ENCODE measurements at places on chromosomes 12 and 14. TPM values are rescaled to one million over a fixed set of nuclear protein-coding genes. Genes with fewer than 3 reads are reported as not detected.

DNA sequence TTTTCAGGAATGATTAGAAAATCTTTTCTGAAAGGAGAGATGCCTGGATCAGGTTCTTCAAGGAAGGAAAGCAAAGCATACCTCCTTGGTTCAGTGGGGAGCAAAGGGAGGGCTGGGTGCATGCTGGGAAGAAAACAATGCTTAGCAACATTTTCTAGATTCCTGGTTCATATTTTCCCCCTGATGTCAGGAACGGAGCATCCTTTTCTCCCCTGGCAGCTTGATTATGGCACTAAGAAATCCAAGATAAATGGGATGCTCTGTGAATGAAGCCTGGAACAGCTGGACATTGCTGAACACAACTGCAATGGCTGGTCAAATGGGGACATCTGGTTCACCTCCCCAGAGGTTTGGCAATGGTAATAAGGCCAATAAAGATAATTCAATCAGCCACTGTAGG lies 50.9 kb downstream of the KCNA5 start:
- ATAC-seq = no peak

DNA sequence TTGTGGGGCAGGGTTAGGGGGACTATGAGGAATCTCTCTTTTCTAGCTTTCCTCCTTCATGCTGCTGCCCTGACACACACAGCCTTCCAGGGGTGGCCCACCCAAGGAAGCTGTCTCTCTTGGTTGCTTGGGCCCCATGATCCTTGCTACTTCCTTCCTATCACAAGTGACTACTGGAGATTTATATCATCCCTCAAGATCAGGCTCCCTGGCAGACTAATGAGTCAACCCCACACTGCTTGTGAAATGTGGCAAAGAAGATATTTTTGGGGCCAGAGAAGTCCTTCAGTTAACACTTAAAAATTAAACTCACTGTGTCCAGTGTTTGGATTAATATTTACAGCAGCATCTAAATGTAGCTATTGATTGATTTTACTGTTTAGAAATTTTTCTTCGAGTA lies 1.5 kb downstream of the OR4E1 start:
- no peak for ATAC-seq

GRCh38 chr12:33708935-33709334 lies 269.3 kb upstream of the SYT10 start:
- no peak for ATAC-seq

DNA sequence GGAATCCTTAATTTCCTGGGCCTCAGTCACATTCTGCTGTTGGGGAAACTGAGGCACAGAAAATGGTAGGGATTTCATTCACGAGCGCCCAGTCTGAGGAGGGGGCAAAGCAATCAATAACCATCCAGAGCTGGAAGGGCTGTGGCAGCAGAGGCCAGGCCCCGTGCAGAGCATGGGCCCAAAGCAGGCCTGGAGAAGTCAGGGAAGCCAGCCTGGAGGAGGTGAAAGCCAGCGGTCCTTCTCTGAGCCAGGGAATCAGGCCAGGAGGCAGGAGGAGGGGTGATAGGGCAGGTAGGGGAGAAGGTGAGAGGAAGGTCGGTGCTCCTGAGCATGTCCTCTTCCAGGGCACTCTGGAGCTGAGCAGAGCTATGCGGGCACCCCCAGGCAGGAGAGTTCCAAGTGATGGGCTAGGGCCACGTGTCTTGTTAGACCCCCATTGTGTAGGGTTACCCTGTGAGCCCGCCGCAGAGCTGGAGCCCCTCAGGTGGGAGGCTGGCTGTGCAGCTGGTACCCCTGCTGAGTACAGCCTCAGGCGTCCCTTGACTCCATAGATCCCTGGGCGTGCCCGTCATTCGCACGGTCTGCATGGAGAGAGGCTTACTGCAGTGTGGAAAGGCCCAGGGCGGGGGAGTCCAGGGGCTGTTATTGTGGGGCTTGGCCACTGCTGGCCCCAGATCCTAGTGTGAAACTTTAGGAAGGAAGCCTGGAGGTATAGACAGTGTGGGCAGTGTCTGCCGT lies 4.8 kb downstream of the TNFAIP2 start:
- ATAC-seq = no peak

GRCh38 chr12:105552056-105552455 lies 221.6 kb downstream of the C12orf75 start:
- no peak for ATAC-seq

DNA sequence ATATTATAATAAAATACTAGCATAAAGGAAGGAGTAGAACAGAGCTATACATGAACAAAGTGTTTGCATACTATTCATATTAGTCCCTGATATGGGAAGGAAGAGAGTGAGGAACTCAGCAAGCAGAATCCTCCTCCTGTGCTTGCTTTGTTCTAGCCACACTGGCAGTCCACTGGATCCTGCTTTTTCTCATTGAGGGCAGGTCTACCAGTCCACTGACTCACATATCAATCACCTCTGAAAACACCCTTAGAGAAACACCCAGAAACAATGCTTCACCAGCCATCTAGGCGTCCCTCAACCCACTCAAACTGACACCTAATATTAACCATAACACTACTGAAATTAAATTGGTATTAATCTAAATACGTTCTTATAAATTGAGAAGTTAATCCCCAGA lies 1861.7 kb upstream of the SEL1L start:
- ATAC-seq = no peak

GRCh38 chr14:96089401-96089800 lies 50.2 kb downstream of the C14orf132 start:
- ATAC-seq = no peak

DNA sequence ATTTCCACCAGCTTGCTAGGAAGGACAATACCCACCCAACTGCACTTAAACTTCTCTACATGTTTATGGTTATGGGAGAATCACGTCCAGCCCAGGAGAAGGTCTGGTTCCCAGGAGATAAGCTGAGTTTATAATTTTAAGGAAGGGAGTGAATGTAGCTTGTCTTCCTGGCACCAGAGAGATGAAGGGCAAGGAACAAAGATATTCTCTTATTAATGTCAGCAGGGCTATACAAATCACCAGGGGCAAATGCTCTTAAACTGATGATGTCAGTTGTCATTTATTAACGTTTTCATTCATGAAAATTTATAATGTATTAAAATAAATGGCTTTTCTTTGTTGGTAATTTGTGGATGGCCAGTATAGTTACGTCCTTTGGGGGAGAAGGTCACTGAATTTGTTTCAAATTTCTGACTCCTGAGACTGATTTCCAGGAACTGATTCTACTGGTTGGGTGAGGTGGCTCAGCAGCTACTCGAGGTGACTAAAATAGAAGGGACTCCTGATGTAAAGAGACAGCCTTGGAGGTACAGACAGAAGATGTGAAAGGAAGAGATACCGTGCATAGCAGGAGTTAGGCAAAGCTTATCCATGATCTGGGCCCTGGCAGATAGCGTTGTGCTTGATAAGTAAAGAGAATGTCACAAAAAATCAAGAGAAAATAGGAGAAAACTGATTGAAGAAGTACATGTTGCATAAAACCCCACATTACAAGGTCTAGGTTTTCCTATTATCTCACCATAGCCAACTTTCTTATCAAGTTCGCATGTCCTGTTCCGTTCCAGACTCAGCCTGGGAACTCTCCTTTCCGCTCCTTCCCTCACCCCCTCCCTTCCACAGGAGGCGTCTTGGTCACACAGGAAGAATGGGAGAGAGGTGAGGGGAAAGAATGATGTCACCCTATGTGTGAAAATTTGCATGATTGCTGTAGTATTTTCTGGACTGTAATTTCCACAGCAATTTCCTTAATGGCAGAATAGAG lies 367.1 kb upstream of the FAR2 start:
- no peak for ATAC-seq

- no peak for ATAC-seq
Measured at GRCh38 chr12:75047885-75048525, 161.6 kb downstream of the KCNC2 start.

- no peak for ATAC-seq
Measured at GRCh38 chr14:90820958-90821357, 4.7 kb upstream of the TTC7B start.

- no peak for ATAC-seq
Measured at GRCh38 chr12:130362060-130362459, 24.4 kb downstream of the PIWIL1 start.

DNA sequence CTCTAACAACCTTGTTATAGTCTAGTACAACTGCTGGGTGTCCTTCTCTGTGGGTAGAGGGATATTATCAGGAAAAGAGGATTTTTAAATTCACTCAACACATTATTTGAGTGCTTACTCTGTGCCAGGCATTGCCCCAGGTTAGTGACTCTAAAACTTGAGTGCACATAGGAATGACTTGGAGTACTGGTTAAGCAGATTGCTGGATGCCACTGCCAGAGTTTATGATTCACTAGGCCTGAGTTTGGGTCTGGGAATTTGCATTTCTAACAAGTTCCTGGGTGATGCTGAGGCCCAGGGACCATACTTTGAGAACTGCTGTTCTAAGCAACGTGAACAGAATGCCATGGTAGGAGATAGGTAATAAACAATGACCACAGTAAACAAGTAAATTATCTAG lies 96.6 kb downstream of the CFAP54 start:
- no peak for ATAC-seq

DNA sequence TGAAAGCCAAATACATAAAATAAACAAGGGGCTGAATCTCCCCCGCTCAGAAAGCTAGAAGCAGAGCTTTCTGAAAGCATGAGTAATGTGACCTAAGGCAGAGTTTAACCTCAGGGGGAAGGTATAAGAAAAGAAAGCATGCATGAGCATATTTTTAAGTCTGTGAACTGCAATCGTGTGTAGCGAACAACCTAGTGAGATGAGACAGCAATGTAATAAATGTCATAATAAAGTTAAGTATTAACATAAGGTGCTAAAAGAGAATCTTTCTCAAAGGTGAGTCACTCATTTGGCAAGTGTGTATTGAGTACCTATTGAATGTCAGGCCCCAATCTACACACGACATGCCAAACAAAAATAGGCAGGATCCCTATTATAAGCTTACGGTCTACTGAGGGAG lies 14.2 kb upstream of the WDR20 start:
- ATAC-seq = no peak

DNA sequence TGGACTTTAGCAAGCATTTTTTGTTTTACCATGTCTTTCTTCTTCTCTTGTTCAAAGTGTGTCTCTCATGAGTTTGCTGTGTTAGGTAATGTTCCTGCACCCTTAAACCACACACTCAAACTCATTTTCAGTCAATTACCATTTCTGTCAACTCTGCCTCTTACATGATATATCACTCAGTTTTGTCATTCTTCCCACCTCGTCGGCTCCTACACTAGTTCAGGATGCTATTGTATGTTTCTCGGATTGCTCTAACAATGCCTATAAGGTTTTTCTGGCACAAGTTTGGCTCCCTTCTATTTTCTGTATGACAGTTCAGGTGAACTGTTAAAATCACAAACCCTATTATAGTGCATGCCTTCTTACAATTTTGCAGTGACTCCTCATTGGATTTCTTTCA lies 260.8 kb upstream of the NAV3 start:
- ATAC-seq = no peak

GRCh38 chr14:69672356-69672755 lies 61.0 kb downstream of the SUSD6 start:
- ATAC-seq = no peak

- ATAC-seq = peak; percentile 13
Measured at GRCh38 chr12:113071135-113072112, 14.9 kb downstream of the DTX1 start.

DNA sequence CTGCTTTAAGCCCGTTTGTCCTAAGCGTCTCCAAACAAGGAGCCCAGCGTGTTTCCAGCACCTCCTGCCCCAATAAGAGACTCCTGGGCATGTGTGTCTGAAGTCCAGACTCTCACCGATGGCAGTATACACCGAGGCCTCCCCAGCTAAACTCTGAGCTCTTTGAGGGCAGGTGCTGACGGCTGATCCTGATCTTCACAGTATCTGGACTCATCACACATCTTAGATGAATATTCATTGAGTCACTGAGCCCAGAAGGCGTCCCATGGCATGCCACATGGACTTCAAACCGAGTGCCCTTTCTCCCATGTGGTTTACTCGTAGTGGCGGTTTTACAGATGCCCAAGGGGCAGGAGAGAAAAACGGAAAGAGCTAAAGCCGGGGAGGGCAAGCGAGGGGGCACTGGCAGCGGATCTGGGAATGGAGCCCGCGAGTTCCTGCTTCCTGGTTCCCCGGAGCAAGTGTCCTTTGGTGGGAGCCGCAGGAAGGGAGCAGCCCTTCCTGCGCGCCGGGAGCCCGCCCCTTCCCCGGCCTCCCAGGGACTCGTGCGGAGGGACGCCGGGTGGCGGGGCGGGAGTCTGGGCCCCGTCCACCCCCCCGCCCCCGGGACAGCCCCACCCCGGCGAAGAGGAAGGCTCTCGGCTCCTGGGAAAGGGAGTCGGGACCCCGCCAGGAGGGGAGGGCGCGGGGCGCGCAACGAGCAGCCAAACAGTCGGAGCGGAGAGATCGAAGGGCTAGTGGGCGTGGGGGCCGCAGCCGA lies 585 bp upstream of the TEAD4 start:
- ATAC-seq = peak; percentile 72

GRCh38 chr12:18546399-18546798 lies 191.4 kb downstream of the PLCZ1 start:
- peak; percentile 62 for ATAC-seq

PPFIBP1 gene
- 70.7 TPM for total RNA-seq

LRRK2 gene
- total RNA-seq = 32.5 TPM

TAS2R50 gene
- 7.2 TPM for total RNA-seq

LETMD1 gene
- 43.1 TPM for total RNA-seq

ASPG gene
- total RNA-seq = 1.1 TPM

DEGS2 gene
- 0.16 TPM for total RNA-seq

TCL1B gene
- total RNA-seq = not detected

MYF5 gene
- total RNA-seq = not detected

OR4N2 gene
- total RNA-seq = not detected

ZFP36L1 gene
- 451 TPM for total RNA-seq

Measured in gastroesophageal sphincter (tissue), 4 donors.